ENCODE measurements at places on chromosomes 16 and 17.

- DNase-seq, result no peak
These were observed 43.5 kb downstream of the ST3GAL2 start for GRCh38 chr16:70395345-70395901.

DNA sequence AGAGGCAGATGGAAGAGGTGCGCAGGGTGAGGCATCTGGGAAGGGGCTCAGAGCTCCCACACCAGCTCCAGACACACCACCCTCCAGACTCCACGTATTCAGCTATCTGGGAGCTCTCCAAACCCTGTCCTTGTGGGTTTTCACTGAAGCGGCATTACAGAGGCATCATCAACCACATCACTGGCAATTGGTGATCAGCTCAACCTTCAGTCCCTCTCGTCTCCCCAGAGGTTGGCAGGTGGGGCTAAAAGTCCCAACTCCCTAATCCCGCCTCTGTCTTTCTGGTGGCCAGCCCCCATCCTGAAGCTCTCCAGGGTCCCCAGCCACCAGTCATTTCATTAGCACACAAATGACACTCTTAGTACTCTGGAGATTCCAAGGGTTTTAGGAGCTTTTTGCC, 123.9 kb downstream of the KCNJ12 start:
- no peak for DNase-seq

DNA sequence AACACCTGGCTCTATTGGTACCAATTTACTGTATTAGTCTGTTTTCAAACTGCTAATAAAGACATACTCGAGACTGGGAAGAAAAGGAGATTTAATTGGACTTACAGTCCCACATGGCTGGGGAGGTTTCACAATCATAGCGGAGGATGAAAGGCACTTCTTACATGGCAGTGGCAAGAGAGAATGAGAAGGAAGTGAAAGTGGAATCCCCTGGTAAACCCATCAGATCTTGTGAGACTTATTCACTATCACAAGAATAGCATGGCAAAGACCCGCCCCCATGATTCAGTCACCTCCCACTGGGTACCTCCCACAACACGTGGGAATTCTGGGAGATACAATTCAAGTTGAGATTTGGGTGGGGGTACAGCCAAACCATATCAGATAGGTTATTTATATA, 22.6 kb upstream of the GOSR1 start:
- DNase-seq, result no peak

- no peak for DNase-seq
These were observed 9.1 kb upstream of the SLC35B1 start for GRCh38 chr17:49716668-49717364.

GRCh38 chr16:13931845-13932244, 11.9 kb downstream of the ERCC4 start:
- no peak for DNase-seq

- no peak for DNase-seq
These were observed 150.0 kb upstream of the RBFOX1 start for GRCh38 chr16:7182510-7183109.

DNA sequence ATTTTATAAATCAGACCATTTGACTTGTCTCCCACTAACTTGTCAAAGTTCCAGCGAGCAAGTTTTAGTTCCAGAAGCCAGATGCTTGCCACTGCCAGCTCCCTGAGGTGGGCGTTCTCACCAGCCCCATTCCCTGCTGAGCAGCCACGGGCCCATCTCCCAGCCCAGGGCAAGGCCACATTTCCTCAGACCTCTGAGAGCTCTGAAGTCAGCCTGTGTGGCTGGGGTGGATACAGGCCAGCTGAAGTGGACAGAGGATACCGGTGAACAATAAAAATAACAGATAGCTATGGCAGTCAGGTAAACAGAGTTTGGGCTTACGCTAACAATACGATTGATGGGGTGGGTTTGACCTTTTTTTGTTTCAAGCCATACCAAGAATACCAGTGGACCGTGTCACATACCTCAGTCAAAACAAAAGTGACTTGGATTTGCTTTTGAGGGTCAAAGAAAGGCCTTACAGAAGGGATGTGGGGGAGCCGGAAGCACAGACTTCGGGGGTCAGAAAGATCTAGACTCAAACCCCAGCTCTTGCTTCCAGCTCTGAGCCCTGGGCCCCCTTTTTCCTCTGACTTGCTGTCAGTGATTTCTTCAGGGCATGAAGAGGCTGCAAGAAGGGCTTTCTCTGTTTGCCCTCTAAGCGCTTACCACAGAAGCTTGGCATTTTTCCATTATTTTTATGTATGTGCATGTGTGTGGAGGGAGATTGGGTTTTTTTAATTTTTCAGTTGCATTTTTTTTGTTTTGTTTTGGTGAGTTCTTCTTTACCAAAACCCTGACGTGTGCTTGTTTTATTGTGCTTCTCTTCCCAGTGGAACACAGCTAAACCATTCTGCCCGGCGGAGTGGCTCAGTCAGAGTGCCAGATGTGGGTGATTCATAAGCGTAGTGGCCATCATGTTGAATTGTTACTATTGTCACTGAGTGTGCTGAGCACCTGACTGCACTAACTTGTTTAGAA, 109.9 kb downstream of the GNAO1 start:
- DNase-seq, result no peak

- DNase-seq, result no peak
These were observed 503 bp downstream of the C16orf54 start for GRCh38 chr16:29745121-29745852.

DNA sequence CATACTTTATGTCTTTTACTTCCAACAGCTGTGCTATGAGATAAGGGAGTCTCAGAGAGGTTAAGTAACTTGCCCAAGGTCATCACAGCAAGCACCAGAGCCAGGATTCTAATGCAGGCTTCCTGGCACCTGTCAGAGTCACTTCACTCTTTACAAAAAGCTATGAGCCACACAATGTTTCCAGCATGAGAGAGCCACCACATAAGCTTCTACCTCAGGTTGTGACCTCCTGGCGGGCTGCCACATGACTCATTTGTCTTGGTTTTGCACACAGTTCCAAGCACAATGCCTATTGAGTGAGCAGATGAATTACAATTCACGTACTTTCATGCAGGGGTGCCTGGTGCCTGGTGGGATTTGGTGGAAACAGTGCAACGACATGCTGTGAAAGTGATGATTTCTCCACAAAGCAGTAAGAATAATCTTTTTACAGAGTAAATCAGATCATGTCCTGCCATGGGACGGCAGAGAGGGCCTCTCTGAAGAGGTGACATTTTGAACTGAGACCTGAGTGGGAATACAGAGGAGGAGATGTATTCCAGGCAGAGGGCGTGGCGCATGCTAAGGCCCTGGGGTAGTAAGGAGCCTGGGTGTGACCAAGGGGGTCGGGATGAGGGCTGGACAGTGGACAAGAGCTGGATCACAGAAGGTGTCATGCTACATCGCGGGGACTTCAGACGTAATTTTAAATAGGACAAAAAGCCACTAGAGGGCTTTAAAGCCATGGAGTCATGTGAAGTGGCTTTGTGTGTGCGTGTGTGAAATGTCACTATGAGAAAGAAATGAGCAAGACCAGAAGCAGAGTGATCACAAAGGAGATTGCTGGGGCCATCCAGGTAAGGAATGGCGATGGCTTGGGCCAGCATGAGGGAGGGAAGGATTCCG, 53.4 kb downstream of the CACNG3 start:
- peak; percentile 28 for DNase-seq

- no peak for DNase-seq
These were observed 107.7 kb downstream of the TOX3 start for GRCh38 chr16:52439171-52439701.

DNA sequence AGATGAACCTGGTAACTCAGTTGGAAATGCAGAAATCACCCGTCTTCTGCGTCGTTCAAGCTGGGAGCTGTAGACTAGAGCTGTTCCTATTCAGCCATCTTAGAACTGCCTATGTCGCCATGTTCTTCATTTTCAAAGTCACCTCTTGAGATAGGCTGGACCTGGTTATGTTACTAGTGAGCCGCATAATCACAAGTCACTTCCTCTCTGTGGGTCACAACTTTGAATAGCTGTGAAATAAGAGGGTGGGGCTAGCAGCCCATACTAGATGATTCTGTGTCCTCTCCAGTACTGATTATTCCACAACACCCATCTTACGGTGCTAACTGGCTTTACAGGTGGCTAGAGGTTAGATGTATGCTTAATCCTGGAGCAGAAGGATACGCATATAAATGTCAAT, 74.2 kb downstream of the VPS53 start:
- DNase-seq, result no peak

DNA sequence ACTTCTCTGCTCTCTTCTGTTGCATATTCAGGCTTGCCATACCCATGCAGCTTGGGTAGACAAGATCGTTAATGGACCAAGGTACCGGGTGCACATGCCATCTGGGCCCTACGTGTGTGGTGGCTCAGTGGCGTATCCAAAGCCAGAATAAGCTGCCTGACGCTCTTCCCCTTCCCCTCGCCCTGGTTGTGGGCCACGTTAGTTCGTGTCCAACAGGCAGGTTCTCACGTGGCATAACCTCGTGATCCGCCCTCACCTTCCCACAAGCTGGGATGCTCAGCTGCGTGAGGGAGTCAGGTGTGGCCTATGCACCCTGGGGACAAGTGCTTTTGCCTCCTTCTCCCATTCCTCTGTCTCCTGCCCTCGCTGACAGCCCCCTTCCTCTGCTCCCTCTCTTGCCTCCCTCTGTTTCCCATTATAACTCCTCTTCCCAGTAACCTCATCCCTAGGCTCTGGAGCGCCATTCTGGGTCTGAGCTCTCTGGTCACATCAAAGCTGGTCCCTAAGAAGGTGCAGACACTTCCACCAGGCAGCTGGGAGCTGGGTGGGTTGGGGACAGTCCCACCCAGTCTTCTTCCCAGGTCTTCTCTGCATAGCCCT, 77.6 kb downstream of the PLD6 start:
- no peak for DNase-seq

DNA sequence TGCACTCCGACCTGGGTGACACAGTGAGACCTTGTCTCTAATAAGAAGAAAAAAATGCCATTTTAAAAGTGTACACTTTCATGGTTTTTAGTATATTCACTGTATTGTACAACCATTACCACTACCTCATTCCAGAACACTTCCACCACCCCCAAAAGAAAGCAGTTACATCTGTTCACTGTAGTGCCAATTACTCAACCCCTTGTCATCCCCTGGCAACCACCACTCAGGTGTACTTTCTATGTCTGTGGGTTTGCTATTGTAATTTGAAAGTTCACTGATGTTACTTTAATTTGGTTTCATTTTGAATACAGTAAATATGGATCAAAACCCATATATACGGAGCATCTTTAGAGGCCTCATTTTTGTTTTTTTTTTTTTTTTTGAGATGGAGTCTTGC, 6.1 kb downstream of the ZG16 start:
- DNase-seq, result peak; percentile 57

DNA sequence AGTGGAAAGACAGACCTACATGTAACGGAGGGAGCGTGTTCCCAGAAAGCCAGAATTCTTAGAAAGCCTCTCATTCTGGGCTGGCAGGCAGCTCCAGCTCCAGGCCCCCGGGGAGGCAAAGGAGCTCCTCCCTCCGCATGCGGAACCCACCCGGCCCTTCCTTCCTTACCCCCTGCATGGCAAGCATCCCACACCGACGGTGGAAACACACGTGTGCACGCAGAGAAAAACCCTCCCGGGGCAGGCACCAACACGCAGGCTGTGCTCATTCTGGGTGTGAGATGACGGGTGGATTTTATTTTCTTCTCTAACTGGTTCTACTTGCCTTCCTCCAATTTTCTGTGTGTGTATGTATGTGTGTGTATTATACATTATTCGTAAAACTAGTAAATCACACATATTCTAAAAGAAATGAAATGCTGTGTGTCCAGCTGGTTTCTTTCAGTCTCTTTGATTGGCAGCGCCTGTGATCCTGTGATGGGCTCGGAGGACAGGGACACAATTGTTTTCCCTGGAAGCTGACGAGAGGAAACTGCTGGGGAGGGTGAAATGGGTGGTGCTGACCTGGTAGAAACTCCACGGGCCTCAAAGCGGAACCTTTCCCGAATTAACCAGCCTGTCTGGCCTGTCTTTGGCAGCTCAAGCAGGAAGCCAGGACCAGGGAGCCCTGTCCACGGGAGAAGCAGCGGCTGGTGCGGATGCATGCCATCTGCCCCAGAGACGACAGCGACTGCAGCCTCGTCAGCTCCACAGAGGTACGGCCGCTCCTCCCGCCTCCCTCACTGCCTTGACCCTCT, 22.2 kb downstream of the CARD14 start:
- DNase-seq, result no peak

- DNase-seq, result no peak
These were observed 11.1 kb downstream of the LLGL1 start for GRCh38 chr17:18236494-18236893.

GRCh38 chr16:14070555-14070876, 603 bp upstream of the MRTFB start:
- peak; percentile 13 for DNase-seq

GRCh38 chr16:47387026-47387734, 73.7 kb downstream of the ITFG1 start:
- DNase-seq, result no peak

DNA sequence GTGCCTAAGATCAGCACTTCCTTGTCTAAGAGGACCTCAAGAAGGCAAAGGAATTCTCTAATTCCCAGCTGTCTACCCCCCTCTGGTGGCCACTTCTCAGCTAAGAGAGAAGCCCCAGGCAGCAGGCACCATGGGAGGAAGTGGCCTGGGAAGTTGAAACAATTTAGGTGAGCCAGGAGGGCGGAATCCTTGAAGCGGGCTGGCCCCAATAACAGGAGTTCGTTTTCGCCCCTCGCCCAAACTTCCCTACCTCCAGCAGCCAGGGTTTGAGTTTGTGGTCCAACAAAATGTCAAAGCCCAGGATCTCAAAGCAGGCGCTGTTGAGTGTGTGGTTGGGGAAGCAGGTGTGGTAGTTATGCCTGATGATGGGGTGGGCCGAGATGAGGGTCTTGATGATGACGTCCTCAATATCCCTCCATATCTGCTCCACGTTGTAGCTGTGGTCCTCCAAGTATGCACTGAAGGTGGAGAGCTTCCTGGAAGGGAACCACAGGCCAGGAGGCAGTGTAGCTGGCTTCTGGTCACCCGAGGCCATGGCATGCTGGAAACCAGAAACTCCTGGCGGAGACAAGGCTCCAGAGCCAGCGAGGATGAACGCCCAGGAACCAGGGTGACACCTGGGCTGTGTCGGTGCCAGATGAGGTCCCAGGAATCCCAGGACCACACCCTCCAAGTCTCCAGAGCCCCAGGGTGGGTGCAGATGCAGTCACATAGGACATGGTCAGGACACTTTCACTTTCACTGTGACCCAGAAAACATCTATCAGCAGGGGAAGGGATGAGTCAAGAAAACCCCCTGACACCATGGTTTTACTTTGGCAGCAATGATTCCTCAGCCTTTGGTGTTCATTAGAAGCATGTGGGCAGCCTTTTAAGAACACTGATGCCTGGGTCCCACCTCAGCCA, 25.6 kb downstream of the TTLL6 start:
- peak; percentile 68 for DNase-seq

- no peak for DNase-seq
These were observed 406.5 kb downstream of the SHISA9 start for GRCh38 chr16:13307851-13308250.

GRCh38 chr16:57273826-57274225, 10.6 kb downstream of the PLLP start:
- DNase-seq, result no peak

- DNase-seq, result no peak
These were observed 321.0 kb downstream of the CPPED1 start for GRCh38 chr16:12482455-12483220.

DNA sequence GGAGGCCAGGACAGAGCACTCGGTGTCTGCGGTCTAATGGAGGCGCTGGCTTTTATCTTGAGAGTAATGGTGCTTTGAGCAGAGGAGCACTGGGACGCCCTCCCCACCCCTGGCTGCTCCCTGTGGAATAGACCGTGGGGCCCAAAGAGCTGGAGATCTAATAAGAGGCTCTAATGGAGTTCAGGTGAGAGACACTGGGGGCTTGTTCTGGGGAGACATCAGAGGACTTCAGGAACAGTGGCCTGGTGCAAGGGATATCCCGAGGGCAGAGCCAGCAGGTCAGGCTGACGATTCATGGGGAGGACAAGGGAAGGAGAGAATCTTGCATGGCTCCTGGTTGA, 9.5 kb upstream of the KRT19 start:
- DNase-seq, result no peak
